ENCODE measurements at places on chromosomes 3 and 15. TPM values are rescaled to one million over a fixed set of nuclear protein-coding genes. Genes with fewer than 3 reads are reported as not detected.

The GASK1A gene
- 2.3 TPM for total RNA-seq

The SCAPER gene
- total RNA-seq: 43.1 TPM

The GDPGP1 gene
- total RNA-seq: 8.6 TPM

The TEX55 gene
- not detected for total RNA-seq

The ISLR gene
- not detected for total RNA-seq

The XCR1 gene
- total RNA-seq: not detected

The ZNF80 gene
- not detected for total RNA-seq

The CHRM5 gene
- not detected for total RNA-seq

The SPATA12 gene
- 0.16 TPM for total RNA-seq

The NR2F2 gene
- 40.3 TPM for total RNA-seq

The RPL39L gene
- total RNA-seq: 11.5 TPM

Measured in progenitor cell of endocrine pancreas (in vitro differentiated cells).